ENCODE measurements at places on chromosomes 11 and 22.

DNA sequence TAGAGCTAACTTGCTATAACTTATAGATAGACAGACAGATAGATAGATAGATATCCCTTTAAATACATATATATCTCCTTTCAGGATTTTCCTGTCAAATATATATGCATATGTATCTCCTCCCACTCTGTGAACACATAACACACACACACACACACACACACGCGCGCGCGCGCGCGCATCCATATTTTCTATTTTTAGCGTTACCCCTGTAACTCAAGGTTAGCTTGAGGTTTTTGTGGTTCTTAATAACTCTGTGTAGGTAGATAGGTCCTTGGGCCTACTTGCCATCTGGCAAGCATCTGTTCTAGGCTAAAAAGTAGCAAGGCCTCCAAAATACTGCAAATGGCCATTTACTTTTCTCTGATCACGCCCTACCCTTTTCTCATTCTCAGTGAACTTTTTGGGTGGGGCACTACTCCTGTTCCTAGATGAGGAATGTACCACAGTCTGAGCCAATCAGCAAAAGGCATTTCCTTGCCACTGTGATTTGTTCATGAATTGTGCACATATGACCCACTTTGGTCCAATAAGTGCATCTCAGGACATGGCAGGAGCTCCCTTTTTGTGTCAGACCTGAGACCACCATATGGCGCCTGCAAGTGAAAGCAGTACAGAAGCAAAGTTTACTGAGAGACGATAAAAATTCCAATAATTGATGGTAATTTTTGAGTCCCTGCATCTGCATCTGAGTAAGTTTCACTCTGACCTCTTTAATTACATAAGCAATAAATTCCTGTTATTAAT is 740.5 kb upstream of the API5 start:
- DNase-seq: no peak

GRCh38 chr22:38569181-38569971 is 607 bp downstream of the DMC1 start:
- no peak for DNase-seq

GRCh38 chr11:46180736-46181135 is 59.5 kb upstream of the PHF21A start:
- no peak for DNase-seq

DNA sequence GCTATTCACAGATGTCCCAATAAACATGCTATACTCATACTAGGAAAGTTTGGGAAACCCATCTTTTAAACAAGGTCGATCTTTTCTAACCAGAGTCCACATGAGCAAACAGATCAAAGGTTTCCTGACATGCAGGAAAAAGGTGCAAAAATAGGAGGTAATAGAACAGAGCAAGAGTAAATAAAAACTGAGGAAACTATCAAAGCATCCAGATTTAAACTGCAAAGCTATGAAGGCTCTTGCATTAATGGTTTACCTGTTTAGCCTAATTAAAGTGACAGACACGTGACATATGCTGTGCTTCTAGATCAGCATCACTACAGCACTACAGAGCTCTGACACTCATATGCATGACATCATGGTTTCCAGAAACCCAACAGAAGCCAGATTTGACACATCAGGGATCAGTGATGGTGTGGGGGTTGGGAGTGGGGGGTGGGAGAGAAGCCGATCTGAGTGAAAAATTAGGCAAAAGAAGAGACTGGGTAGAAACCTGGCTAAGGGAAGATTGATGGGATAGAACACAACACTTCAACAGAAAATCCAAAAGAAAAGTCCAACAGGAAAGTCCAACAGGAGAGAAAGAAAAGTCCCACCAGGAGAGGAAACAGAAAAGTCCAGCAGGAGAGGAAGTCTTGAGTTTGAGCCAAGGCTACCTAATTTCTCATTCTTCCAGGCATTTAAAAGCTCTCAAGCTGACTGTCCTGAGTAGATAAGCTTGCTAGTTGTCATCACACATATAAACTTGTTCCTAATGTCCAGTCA is 262.3 kb downstream of the SOX6 start:
- DNase-seq: no peak

- no peak for DNase-seq
Measured at GRCh38 chr22:20565079-20565734, 57.8 kb downstream of the MED15 start.

DNA sequence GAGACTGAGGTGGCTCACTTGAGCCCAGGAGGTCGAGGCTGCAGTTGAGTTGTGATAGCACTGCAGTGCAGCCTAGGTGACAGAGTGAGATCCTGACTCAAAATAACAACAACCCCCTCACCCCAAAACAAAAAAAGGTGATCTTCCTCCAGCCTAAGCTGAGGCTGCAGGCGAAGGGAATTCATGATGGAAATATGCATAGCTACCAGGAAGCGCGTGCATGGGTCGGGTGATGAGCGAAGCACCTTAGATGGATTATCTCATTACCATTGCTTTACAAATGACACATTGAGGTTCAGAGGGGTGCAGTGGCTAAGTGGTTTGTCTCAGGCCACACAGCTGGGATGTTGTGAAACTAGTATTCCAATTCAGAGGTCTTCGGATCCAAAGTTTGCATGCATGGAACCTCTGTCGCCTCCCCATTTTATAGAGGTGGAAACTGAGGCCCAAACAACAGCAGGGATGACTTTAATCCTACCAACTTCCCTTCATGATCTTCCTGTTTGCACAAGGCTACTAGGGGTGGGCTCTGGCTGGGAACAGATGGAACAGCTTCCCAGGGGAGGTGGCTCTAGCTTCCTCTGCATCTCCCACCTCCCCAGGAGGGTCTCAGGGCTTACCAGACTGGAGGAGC is 4.6 kb downstream of the SLC29A2 start:
- no peak for DNase-seq

DNA sequence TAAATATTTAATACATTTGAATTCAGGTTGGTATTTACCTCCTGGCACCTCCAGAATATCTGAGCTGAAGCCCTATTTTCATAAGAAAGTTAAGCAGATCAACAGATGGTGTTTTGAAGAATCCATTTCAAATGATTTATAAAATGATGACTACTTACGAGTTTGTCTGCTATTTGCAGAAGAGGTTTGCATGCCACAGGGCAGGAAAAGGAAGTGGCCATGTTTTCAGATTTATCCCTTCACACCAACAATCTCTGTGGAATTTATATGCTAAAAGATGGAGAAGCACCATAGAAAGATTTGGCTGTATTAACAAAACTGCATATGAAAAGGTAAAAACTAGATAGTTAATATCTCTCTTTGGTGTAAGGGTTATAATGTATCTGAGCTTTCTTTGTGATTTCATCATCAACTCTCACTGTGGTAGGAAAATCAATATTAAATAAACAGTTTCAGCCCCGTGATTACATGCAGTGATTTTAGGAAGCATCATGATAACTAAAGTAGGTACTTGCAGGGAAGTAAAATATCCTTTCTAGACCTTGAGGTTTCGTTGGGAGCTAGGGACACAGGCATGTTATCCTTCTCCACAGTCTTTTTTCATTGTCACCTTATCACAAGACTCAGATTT is 2.6 kb downstream of the BMAL1 start:
- DNase-seq: no peak

- DNase-seq: peak; percentile 10
Measured at GRCh38 chr11:2301631-2302305, at the start of the genes C11orf21 and TSPAN32. Gene C11orf21, minus strand, starts transcription at chr11:2301918. Its CDS starts 110 bp downstream, at chr11:2301808. Gene TSPAN32, plus strand, starts transcription at chr11:2302013. Its CDS starts 137 bp downstream, at chr11:2302150.

GRCh38 chr11:106152013-106152412 is 74.6 kb downstream of the AASDHPPT start:
- DNase-seq: no peak

- DNase-seq: peak; percentile 70
Measured at GRCh38 chr22:25403811-25404471, 160.5 kb upstream of the GRK3 start.

- no peak for DNase-seq
Measured at GRCh38 chr11:98007072-98007471, 1013.7 kb upstream of the CNTN5 start.

- no peak for DNase-seq
Measured at GRCh38 chr11:30908272-30908671, 322.1 kb upstream of the MPPED2 start.

- DNase-seq: no peak
Measured at GRCh38 chr11:125341676-125342075, 154.4 kb downstream of the FEZ1 start.

GRCh38 chr11:28566339-28567089 is 458.3 kb downstream of the METTL15 start:
- peak; percentile 68 for DNase-seq

GRCh38 chr11:19800162-19800561 is 87.5 kb downstream of the NAV2 start:
- no peak for DNase-seq

DNA sequence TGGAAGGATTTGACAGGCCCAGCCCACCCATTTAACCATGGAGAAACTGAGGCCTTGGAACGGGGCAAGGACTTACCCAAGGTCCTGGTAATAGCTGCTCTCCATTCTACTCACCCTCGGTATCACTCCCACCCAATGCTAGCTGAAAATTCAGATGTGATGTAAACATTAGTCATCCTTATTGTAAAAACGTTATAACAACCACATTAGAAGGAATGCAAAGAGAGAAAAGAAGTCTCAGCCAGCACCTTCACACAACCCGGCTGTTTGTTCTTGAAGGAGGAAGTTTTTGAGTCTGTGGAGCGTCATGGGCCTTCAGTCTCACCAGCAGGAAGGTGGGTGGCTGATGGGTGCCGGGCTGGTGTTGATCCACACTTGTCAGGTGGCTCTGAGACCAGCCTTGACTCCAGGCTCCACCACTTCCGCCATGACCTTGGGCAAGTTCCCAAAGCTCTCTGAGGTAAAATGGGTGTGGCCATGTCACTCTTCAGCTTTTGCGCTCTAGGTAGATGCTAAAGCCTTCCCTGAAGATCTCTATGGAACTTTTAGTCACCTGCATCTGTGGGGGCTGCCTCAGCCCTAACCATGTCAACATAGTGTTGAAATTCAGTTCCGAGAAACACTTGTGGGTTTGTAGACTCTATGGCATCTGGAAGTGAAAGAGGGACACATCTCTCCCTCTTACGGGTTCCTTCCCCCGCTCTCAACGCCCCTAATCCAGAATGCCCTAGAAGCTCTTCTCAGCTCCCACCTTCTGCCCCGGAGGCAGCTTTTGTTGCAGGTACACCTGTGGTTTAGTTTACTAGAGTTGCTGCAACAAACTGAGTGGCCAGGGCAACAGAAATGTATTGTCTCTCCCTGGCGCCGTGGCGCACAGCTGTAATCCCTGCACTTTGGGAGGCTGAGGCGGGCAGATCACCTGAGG is 14.8 kb downstream of the CD6 start:
- DNase-seq: no peak

GRCh38 chr11:125999234-125999880 is 53.5 kb downstream of the VSIG10L2 start:
- no peak for DNase-seq

DNA sequence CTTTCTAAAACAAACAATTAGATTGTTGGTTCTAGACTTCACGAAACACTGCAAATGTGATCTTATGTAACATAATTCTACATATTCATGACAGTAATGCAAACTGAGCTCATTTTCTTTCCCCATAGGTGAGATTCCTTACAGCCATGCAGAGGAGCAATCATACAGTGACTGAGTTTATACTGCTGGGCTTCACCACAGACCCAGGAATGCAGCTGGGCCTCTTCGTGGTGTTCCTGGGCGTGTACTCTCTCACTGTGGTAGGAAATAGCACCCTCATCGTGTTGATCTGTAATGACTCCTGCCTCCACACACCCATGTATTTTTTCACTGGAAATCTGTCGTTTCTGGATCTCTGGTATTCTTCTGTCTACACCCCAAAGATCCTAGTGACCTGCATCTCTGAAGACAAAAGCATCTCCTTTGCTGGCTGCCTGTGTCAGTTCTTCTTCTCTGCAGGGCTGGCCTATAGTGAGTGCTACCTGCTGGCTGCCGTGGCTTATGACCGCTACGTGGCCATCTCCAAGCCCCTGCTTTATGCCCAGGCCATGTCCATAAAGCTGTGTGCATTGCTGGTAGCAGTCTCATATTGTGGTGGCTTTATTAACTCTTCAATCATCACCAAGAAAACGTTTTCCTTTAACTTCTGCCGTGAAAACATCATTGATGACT is 1.5 kb downstream of the OR9G1 start:
- no peak for DNase-seq

GRCh38 chr22:48647051-48647450 is 1180.6 kb downstream of the BRD1 start:
- no peak for DNase-seq

DNA sequence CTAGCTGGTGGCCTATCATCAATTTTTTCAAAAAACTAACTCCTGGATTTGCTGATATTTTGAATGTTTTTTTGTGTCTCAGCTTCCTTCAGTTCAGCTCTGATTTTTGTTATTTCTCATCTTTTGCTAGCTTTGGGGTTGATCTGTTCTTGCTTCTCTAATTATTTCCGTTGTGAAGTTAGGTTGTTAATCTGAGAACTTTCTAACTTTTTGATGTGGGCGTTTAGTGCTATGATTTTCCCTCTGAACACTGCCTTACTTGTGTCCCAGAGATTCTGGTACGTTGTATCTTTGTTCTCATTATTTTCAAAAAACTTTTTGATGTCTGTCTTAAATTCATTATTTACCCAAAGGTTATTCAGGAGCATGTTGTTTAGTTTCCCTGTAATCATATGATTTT is 19.1 kb downstream of the NARS2 start:
- no peak for DNase-seq

DNA sequence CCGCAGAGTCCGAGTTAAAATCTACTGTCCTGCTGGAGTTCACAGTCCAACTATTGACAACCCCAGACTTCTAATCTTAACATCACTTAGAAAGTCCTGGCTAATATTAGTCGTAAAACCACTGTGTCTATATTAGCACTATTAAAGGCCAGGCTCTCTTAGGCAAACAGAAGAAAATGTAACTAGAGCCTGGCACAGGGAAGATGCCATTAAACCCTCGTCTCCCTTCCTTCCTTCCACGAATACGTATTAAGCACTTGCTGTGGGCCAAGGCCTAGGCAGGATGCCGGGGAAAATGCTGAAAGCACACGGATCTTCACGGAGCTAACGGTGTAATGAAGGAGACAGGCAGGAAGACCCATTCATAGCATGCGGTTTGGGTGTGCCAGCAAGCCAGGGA is 81.5 kb upstream of the LMO1 start:
- no peak for DNase-seq

- DNase-seq: no peak
Measured at GRCh38 chr11:117126223-117126965, 17.7 kb upstream of the PAFAH1B2 start.

DNA sequence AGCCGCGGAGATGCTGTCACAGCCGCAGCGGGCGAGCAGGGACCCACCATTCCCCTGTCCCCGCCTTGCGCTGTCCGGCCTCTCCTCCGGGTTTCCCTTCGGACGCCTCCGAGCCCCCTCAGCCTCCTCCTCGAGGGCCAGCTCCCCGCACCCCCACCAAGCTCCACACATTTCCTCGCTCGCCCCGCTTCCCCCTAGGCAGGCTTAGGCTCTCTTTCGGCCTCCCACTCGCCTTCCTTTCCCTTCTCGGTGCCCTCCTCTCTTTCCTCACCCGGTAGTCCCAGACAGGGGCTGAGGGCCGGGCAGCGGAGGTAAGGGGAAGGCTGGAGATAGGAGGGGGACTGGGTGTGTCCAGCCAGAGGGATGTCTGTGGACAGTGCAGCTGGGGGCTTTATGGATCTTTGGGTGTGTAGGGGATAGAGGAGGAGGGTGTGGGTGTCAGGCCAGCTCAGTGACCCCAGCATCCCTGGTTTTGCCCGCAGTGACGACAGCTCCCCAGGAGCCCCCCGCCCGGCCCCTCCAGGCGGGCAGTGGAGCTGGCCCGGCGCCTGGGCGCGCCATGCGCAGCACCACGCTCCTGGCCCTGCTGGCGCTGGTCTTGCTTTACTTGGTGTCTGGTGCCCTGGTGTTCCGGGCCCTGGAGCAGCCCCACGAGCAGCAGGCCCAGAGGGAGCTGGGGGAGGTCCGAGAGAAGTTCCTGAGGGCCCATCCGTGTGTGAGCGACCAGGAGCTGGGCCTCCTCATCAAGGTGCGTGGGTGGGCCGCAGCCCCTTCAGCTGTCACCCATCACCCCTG is 1.6 kb downstream of the KCNK4 start:
- DNase-seq: no peak

Measured in WERI-Rb-1 (cell line).